Caki2 (cell line): ENCODE measurements at places on chromosomes 13 and 19.

DNA sequence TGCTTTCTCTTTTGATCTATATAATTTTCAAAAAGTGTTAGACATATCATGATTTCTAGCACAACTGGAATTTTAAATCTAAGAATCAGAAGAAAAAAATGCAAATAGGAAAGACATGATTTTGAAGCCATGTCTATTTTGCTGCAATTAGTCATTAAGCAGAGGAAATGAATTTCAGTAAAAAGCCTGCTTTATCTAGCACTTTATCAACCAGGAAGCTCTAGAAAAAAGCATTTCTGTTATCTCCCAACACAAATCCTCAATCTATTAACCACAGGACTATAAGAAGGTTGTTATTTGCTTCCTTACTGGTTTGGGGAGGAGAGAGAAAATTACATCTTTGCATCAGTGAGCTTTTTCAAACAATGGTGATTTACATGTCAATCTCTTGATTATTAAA, 716.7 kb downstream of the DIAPH3 start:
- DNase-seq = no peak

DNA sequence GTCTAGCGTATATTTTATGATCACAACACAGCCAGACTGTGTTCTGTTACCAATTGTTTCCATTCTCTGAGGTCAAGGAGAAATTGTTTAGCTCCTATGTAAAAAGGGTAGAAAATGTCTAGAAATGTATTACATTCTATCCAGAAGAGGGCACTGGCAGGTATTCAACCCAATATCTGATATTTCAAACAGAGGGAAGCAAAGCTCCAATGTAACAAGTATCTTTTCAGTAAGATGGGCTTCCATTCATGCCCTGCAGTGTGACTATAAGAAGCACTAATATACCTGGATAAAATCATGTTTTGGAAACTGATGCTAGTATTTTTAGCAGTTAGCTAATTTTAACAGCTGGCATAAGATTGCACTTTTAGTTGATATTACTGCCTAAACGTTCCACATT, 312.7 kb downstream of the FGF14 start:
- DNase-seq = peak; percentile 5

DNA sequence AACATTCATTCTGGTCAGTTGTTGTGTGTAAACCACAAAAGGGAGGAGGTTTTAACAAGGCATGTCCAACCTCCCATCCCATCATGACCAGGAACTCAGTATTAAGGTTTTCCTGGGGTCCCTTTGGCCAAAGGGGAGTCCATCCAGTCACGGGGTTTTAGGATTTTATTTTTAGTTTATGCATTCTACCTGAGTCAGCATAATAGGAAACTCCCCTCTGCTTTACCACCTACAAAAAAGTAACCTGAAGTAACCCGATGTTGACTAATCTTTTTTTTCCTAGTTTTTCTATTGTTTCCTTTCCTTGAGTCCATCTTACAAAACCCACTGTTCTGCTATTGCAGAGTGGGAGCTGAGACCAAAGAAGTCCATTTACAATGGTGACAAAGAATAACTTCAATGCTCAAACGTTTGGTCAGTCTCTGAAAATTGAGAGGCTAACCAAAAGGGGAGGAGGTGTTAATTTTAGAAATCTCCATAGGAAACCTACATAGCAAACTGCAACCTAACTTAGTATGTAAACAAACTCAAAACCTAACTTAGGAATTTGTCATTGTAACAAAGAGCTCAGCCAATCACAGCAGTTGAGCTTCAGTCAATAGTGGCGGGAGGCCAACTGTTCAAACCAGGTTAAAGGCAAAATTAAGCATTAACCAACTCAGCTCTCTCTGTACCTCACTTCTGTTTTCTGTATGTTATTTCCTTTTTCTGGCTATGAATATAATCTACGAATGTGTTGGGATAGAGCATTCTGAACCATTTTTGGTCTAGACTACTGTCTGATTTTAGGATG, 1954.1 kb downstream of the PCDH9 start:
- peak; percentile 2 for DNase-seq

DNA sequence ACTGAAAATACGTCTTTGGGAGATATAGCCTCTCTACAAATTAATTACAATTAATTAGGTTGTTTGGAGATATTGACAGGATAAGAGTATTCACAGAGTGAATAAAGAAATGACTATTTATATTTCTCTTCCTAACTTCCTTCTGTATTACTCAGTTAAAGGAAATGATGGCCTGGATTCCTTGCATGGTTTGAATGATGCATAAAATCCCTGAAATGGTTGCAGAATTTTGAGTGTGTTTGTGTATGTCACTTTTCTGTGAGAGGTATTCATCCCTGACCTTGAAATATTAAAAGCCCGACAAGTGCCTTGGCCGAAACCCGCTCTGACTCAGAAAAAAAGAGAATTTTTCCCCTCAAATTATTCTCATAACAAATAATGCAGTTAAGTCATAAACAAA, 90.0 kb downstream of the PDS5B start:
- DNase-seq = no peak

GRCh38 chr13:109985871-109986450, 199.6 kb upstream of the IRS2 start:
- no peak for DNase-seq

DNA sequence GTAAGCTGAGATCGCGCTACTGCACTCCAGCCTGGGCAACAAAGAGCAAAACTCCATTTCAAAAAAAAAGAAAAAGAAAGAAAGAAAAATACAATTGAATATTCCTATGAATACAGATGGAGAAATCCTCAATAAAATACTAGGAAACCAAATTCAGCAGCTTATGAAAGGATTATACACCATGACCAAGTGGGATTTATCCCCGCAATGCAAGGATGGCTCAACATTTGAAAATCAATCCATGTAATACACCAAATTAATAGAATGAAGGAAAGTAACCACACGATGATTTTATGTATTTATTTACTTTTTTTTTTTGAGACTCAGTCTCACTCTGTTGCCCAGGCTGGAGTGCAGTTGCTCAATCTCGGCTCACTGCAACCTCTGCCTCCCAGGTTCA, 19.5 kb upstream of the TM6SF2 start:
- no peak for DNase-seq

DNA sequence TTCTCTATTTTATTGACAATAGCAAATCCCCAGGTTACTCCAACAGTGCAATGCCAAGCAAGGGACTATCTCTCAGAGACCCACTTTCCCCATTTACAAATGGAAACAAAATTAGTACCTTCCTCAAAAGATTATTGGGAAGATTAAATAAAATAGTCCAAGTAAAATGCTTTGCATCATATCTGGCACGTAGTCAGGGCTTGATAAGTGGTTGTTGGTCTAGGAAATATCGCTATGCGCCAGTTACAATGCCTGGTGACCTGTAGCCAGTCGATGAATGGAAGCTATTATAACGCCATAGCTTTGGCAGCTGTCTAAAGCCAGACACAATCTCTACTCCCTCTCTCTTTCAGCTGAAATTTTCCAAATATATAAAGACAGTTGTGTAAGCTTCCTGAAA, 220.3 kb downstream of the RAP2A start:
- no peak for DNase-seq
